ENCODE measurements at places on chromosomes 2 and 18.
A peak's percentile ranks its signal among the peaks of the same experiment; 100 is the strongest.

DNA sequence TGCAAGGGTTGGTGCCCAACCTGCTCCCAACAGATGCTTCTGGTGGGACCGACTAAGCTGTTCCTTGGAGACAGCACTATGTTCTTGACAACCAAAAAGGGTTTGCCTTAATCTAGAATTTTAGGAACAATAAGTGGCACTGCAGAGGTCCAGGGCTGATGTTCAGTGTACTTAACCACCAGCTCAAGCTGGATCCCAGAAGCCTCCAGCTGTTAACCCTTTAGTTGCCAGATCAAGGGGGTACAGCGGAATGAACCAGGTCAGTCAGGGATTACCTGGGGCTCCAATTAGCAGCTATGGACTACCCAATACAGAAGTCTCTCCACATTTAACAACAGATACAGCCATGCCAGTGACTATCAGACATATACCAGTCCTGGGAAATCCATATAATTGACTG, 3.5 kb downstream of the GPR75 start:
- no peak for DNase-seq

- peak; percentile 55 for DNase-seq
Measured at GRCh38 chr18:8699948-8700347, 5.4 kb upstream of the MTCL1 start.

GRCh38 chr18:42860011-42860410, 255.5 kb downstream of the RIT2 start:
- no peak for DNase-seq

- DNase-seq: no peak
Measured at GRCh38 chr2:85865539-85866164, 23.1 kb downstream of the ST3GAL5 start.

- DNase-seq: peak; percentile 58
Measured at GRCh38 chr2:53021292-53021691, 746.3 kb upstream of the CHAC2 start.

- DNase-seq: peak; percentile 16
Measured at GRCh38 chr2:189327879-189328847, 113.1 kb upstream of the WDR75 start.
